Right renal cortex interstitium (tissue), 3 donors: ENCODE measurements at places on chromosomes 6 and 20.
A peak's percentile ranks its signal among the peaks of the same experiment; 100 is the strongest.

DNA sequence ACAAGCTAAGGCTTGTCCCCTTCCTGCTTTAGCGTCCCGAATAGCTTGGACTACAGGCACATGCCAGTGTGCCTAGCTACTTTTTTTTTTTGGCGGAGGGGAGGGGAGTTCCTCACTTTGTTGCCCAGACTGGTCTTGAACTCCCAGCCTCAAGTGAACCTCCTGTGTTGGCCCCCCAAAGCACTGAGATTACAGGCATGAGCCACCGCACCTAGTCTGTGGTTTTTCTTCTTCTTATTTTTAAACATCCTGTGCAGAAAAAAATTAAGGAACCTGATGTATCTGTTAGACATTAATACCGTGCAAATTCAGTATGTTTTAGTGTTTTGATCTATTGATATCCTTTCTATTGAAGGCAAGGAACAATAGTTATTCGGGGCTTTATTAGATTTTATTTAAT is 25.7 kb downstream of the HIVEP1 start:
- no peak for DNase-seq

GRCh38 chr6:30264743-30265142 is 51.5 kb upstream of the TRIM26 start:
- no peak for DNase-seq

DNA sequence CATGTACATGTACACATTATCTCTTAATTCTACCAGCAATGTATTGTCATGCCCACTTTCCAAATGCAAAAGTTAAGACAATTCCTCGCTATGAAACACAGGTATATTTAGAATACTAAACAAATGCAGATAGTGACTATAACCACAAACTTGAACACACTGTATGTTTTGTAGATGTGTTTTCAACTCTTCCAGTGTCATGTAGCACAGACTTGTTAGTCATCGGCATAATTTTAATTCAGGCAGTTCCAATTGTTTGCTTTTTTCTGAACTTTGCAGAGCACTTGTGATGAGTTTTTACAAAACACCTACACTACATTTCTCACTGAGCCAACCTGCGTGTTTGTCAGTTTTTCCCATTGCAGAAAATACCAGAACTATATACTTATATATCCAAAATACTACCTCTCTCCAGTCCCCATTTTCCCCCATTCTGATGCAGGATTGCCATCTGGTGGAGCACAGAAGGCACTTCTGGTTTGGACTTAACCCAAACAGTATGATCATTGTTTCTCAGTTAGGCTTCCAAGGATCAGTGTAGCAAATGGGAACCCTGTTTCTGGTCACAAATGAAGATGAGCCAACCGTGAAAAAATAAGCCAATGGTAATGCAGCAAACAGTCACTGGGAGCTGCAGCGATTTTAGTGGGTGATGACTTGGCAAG is 143.4 kb downstream of the ADGRB3 start:
- DNase-seq, result peak; percentile 12

- peak; percentile 49 for DNase-seq
Observed at GRCh38 chr6:121436960-121437850, 1.8 kb downstream of the GJA1 start.

DNA sequence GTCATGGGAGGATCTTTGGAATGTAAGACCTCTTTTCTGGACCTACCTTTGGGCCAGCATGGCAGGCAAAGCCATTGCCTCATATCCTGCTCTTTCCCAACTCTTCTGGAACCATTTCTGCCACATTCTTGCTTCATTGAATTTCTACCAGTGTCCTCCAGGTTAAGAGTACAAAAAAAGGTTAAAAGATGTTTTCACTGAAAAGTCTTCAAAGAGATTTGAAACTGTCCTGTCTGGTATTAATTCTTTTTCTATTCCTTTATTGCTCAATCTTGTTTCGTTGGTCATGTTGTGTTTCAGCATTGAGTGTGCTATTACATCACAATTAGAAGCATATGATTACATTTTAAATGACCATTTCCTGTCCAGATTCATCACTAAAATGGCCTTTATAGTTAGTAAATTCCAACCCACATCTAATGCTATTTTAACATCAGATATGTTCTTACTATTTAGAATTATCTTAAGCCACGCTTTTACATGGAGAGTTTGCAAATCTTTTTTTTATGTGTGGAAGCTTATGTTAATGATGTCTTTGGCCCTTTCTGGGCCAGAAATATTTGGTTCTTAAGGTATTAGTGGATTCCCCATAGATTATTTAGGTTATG is 450.9 kb downstream of the GJA1 start:
- no peak for DNase-seq
